ENCODE measurements at places on chromosomes 5 and 9. TPM values are rescaled to one million over a fixed set of nuclear protein-coding genes. Genes with fewer than 3 reads are reported as not detected.
A peak's percentile ranks its signal among the peaks of the same experiment; 100 is the strongest.

DNA sequence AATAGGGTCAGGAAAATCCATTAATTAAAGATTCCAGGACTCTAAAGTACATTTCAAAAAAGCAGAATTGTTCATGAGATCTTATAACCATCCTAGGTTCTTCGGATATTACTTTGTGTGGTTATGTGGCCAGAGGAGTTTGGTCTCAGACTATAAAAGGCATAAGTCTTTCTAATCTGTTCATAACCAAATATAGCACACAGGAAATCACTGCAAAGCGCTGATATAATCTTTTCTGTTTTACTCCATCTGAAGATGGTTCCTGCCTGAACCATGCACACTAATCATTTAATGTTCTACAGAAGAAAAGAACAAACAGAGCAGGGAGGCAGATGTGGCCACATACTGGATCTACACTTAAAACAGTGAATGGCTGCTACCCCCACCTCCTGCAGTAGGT is 182.8 kb downstream of the SEMA5A start:
- H3K4me1 ChIP-seq = no peaks in the 10 kb centered on the region
- H3K27me3 ChIP-seq = no peaks in the 10 kb centered on the region
- no peaks in the 10 kb centered on the region for H3K36me3 ChIP-seq

- H3K36me3 ChIP-seq = peaks cover 49% of the 10 kb centered on the region
- DNase-seq = no peak
- H3K27ac ChIP-seq = peak overlapping the region; percentile 26
- H3K4me3 ChIP-seq = no peak overlapping the region
- peaks cover 93% of the 10 kb centered on the region for H3K4me1 ChIP-seq
Measured at GRCh38 chr9:95080961-95081647, 236.4 kb downstream of the FANCC start.

DNA sequence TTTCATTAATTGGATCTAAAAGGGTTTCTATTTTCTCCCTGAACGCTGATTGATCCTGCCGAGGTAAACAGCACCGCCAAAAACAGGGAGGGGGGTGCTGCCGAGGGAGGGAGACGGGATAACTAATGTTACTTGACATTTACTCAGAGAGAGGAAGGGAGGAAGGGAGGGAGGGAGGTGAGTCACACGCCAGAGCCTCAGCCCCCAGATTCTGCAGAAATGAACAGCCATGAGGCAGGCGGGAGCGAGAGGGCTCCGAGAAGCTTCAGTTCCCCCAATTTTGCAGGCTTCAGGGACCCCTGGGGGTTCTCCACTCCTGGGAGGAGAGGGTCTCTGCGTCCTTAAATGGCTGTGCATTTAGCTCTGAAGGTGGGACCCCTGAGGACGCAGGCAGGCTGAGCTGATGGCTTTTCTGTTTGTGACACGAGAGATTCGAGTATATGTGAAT is 59.1 kb upstream of the IER5L start:
- no peaks in the 10 kb centered on the region for H3K36me3 ChIP-seq
- no peaks in the 10 kb centered on the region for H3K27me3 ChIP-seq
- peaks cover 17% of the 10 kb centered on the region for H3K4me1 ChIP-seq
- DNase-seq = no peak
- peak overlapping the region; percentile 11 for H3K4me3 ChIP-seq

GRCh38 chr9:95670122-95670521 is 153.4 kb upstream of the PTCH1 start:
- no peak overlapping the region for H3K4me3 ChIP-seq
- DNase-seq = no peak
- no peaks in the 10 kb centered on the region for H3K36me3 ChIP-seq

DNA sequence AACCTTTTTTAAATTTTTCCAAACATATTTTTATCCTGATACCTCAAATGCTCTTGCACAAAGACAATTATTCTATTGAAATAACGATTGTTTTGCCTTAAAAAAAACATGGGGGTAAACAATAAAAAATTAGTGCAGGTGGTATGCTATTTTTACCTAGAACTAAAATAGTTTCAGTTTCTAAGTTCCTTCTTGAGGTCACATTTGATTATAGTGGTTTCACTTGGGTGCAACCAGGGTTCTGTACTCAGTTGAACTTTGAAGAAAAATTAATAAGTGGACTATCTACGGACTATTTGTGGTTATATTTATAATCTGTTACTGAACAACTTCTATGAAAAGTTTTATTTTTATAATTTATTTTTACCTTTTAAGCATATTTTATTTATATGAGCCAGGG is 387.1 kb upstream of the IZUMO3 start:
- H3K4me1 ChIP-seq = no peaks in the 10 kb centered on the region
- no peaks in the 10 kb centered on the region for H3K36me3 ChIP-seq
- no peak for DNase-seq
- H3K27ac ChIP-seq = no peak overlapping the region
- H3K4me3 ChIP-seq = no peak overlapping the region
- no peaks in the 10 kb centered on the region for H3K27me3 ChIP-seq

DNA sequence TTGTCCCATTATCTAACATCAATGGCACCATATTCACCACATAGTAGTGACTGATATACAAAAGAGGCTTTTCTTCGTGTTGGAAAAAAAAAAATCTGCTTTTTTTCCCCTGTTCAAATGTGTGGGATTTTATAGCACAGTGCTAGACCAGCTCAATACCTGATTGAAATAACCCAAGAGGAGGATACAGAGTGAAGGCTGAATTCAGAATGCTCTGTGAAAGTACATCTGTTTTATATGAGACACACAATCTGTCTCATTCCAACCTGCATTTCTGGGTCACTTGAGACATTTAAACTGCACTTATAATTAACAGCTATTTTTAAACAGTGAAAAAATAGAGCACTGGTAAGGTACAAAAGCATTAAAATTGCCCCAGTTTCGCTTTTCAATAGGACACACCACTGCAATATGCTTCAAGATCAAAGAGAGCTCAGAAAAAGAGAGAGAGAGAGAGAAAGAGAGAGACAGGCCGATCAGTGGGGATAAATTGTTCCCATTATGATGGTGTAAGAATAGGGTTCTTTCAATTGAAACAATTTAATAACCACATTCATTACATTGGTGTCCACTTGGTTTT is 179.3 kb downstream of the NR2F1-AS1 start:
- no peak overlapping the region for H3K27ac ChIP-seq
- no peaks in the 10 kb centered on the region for H3K27me3 ChIP-seq
- H3K36me3 ChIP-seq = no peaks in the 10 kb centered on the region
- H3K4me3 ChIP-seq = no peak overlapping the region
- no peak for DNase-seq
- no peaks in the 10 kb centered on the region for H3K4me1 ChIP-seq

GRCh38 chr5:2471152-2471879 is 280.2 kb downstream of the IRX2 start:
- no peak overlapping the region for H3K4me3 ChIP-seq
- no peak for DNase-seq
- no peaks in the 10 kb centered on the region for H3K4me1 ChIP-seq
- no peak overlapping the region for H3K27ac ChIP-seq

GRCh38 chr5:112668016-112668415 is 69.7 kb upstream of the APC start:
- H3K27me3 ChIP-seq = no peaks in the 10 kb centered on the region
- H3K36me3 ChIP-seq = no peaks in the 10 kb centered on the region
- H3K27ac ChIP-seq = no peak overlapping the region
- no peak for DNase-seq
- H3K4me1 ChIP-seq = no peaks in the 10 kb centered on the region
- no peak overlapping the region for H3K4me3 ChIP-seq

MSX2 gene
- 1.2 TPM for total RNA-seq

ACOT12 gene
- not detected for total RNA-seq

HINT2 gene
- 24.1 TPM for total RNA-seq

HK3 gene
- 7.4 TPM for total RNA-seq

Measured in vagina (tissue), 2 donors.